Activated T-helper 1 cell treated with anti-CD3 and anti-CD28 coated beads, Interleukin-12 subunit alpha, Interleukin-12 subunit beta, Interleukin-2, Interleukin-4 antibody, amounts not matched to agents 30 ng/mL and 10 ng/mL and 1 ng/mL, durations not matched to agents 14 hours and 24 hours and 36 hours (primary cell): ENCODE measurements at places on chromosomes 11 and 22.

GRCh38 chr11:15146271-15147003 is 31.7 kb downstream of the INSC start:
- no peaks in the 10 kb centered on the region for H3K36me3 ChIP-seq
- H3K27me3 ChIP-seq = peaks cover 3% of the 10 kb centered on the region
- no peak overlapping the region for H3K4me3 ChIP-seq

- no peaks in the 10 kb centered on the region for H3K36me3 ChIP-seq
- H3K27me3 ChIP-seq = peaks cover 16% of the 10 kb centered on the region
- H3K4me3 ChIP-seq = no peak overlapping the region
- H3K27ac ChIP-seq = no peak overlapping the region
- DNase-seq = peak; percentile 39
- no peaks in the 10 kb centered on the region for H3K4me1 ChIP-seq
These were observed 5.1 kb upstream of the MYRF start for GRCh38 chr11:61747192-61747966.

- H3K36me3 ChIP-seq = no peaks in the 10 kb centered on the region
- H3K4me1 ChIP-seq = no peaks in the 10 kb centered on the region
- no peak overlapping the region for H3K27ac ChIP-seq
- no peak for DNase-seq
- H3K4me3 ChIP-seq = no peak overlapping the region
These were observed 20.7 kb upstream of the TPBGL start for GRCh38 chr11:75219869-75220268.

- H3K36me3 ChIP-seq = no peaks in the 10 kb centered on the region
- H3K27me3 ChIP-seq = peaks cover 3% of the 10 kb centered on the region
- H3K4me3 ChIP-seq = no peak overlapping the region
- no peak for DNase-seq
- H3K4me1 ChIP-seq = no peaks in the 10 kb centered on the region
These were observed 46.6 kb downstream of the OTOG start for GRCh38 chr11:17593466-17594245.

DNA sequence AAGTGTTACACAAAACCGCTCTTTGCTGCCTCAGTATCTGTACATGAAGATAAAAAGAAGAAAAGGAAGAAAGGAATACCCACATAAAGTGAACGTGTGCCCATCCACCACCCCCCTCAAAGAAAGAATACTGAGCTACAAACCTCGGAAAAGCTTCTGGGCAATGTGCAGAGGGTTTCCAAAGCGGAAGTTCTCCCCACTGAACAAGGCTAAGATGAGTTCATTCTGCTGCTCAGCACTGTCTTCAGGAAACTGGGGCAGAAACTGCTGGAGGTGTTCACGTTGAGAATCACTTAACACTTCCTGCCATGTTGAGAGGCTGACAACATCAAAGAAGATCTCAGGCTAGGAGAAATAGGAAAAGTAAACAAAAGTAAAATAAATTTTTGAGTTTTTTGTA is 6.9 kb downstream of the NFRKB start:
- peaks cover 36% of the 10 kb centered on the region for H3K4me1 ChIP-seq
- H3K27me3 ChIP-seq = no peaks in the 10 kb centered on the region
- H3K36me3 ChIP-seq = peaks cover 67% of the 10 kb centered on the region
- H3K27ac ChIP-seq = peak overlapping the region; percentile 68
- DNase-seq = peak; percentile 31
- H3K4me3 ChIP-seq = no peak overlapping the region

DNA sequence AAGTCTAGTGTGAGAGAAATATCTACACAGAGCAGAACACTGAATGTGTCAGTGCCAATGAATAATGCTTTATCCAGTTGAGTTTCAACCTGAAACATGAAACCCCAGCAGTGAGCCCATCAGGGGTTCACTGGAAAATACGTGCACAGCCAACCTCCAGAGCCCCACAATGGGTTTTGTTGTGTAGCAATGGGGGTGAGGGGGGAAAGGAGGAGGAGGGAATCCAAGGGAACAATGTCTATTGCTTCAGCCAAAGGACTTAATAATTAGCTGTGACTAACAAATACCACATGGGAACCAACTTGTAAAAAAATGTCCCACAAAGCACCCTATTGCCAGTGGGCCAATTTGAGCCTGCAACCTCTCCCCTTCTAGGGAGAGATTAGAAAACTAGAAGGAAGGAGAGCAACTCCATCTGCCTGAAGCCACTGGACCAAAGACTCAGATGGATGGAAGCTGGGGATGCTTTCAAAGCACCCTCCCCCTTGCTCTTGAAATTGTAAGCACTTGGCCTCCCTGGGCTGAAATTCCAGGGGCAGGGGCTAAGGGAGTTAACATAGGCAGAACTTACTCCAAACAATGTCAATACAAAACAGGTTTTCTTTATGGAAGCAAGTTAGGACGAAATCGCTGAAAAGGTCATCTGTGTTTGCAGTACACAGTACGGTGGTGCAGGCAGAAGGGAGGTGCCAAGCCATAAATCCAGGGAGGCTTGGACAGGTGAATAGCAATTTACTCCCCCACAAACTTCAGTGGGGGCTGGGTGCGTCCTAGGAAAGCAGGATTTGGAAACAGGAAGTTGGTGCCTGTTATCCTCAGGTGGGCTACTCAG is 99.8 kb downstream of the ARL14EP start:
- peaks cover 2% of the 10 kb centered on the region for H3K27me3 ChIP-seq
- no peak overlapping the region for H3K27ac ChIP-seq
- DNase-seq = no peak
- no peaks in the 10 kb centered on the region for H3K4me1 ChIP-seq
- H3K36me3 ChIP-seq = no peaks in the 10 kb centered on the region

- H3K4me1 ChIP-seq = peaks cover 12% of the 10 kb centered on the region
- H3K36me3 ChIP-seq = peaks cover 8% of the 10 kb centered on the region
- no peak overlapping the region for H3K4me3 ChIP-seq
These were observed 3.1 kb downstream of the PPM1F start for GRCh38 chr22:21949569-21949918.

GRCh38 chr11:62614275-62614674 is 1.2 kb downstream of the ROM1 start:
- H3K36me3 ChIP-seq = peaks cover 18% of the 10 kb centered on the region
- DNase-seq = no peak
- peaks cover 34% of the 10 kb centered on the region for H3K4me1 ChIP-seq
- H3K27me3 ChIP-seq = no peaks in the 10 kb centered on the region
- peak overlapping the region; percentile 72 for H3K4me3 ChIP-seq

GRCh38 chr11:34583818-34584217 is 37.1 kb upstream of the EHF start:
- H3K4me3 ChIP-seq = no peak overlapping the region
- H3K36me3 ChIP-seq = no peaks in the 10 kb centered on the region
- no peaks in the 10 kb centered on the region for H3K4me1 ChIP-seq
- peaks cover 26% of the 10 kb centered on the region for H3K27me3 ChIP-seq

- no peak overlapping the region for H3K4me3 ChIP-seq
- no peak overlapping the region for H3K27ac ChIP-seq
- no peaks in the 10 kb centered on the region for H3K27me3 ChIP-seq
- DNase-seq = no peak
- H3K4me1 ChIP-seq = no peaks in the 10 kb centered on the region
These were observed 179.2 kb downstream of the SBF2 start for GRCh38 chr11:10114593-10115404.

DNA sequence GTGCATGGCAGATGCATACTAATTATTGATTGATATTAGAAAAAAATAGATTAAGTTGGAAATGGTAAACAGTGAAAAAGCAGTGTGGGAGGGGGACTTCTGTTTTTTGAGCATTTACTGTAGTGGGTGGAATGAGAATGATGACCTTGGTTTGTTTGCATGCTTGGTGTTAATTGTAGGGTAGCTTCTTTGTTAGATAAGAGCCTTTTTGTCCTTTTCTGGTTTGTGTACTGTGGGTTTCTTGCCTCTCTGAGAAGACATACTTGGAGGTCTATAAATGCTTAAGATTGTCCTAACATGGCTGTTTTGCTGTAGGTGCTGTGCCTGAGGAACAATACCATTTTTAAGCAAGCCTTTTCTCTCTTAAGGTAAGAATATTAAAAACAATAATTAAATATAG is 17.0 kb downstream of the MRPL48 start:
- H3K27me3 ChIP-seq = no peaks in the 10 kb centered on the region
- peaks cover 13% of the 10 kb centered on the region for H3K36me3 ChIP-seq
- no peak overlapping the region for H3K27ac ChIP-seq
- DNase-seq = no peak
- no peak overlapping the region for H3K4me3 ChIP-seq

- peak; percentile 3 for DNase-seq
- no peak overlapping the region for H3K4me3 ChIP-seq
- no peak overlapping the region for H3K27ac ChIP-seq
- no peaks in the 10 kb centered on the region for H3K4me1 ChIP-seq
- no peaks in the 10 kb centered on the region for H3K36me3 ChIP-seq
- no peaks in the 10 kb centered on the region for H3K27me3 ChIP-seq
These were observed 16.0 kb downstream of the USH1C start for GRCh38 chr11:17528181-17528691.

- peaks cover 9% of the 10 kb centered on the region for H3K4me1 ChIP-seq
- H3K27ac ChIP-seq = no peak overlapping the region
- H3K4me3 ChIP-seq = no peak overlapping the region
These were observed 13.9 kb downstream of the IL17REL start for GRCh38 chr22:49998718-49999062.

- DNase-seq = no peak
- no peak overlapping the region for H3K4me3 ChIP-seq
- H3K4me1 ChIP-seq = peaks cover 38% of the 10 kb centered on the region
- H3K27me3 ChIP-seq = no peaks in the 10 kb centered on the region
- peaks cover 21% of the 10 kb centered on the region for H3K36me3 ChIP-seq
These were observed 70.3 kb downstream of the MAML2 start for GRCh38 chr11:96272529-96273222.

DNA sequence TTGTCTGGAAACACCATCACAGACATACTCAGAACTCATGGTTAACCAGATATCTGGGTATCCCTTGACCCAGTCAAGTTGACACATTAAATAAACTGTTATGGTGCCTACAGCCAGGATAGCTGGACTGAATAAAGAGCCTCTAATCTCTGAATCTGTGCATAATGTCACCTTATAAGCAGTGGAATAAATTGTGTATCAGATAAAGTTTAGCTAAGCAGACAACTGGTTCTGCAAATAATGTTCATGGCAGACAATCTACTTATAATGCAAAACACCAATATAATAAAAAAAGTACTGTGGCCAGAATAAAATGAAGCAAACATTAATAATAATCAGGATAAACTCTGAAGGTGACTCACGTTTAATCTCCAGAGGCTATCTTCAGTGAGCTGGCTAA is 628.5 kb upstream of the FAT3 start:
- H3K27me3 ChIP-seq = no peaks in the 10 kb centered on the region
- H3K36me3 ChIP-seq = no peaks in the 10 kb centered on the region
- H3K4me3 ChIP-seq = no peak overlapping the region
